ENCODE measurements at places on chromosomes 11 and 22. TPM values are rescaled to one million over a fixed set of nuclear protein-coding genes. Genes with fewer than 3 reads are reported as not detected.
A peak's percentile ranks its signal among the peaks of the same experiment; 100 is the strongest.

- H3K4me1 ChIP-seq, result peaks cover 18% of the 10 kb centered on the region
- peak overlapping the region; percentile 69 for H3K4me3 ChIP-seq
- peaks cover 11% of the 10 kb centered on the region for H3K36me3 ChIP-seq
- peak; percentile 78 for DNase-seq
- H3K27ac ChIP-seq, result peak overlapping the region; percentile 71
- H3K27me3 ChIP-seq, result no peaks in the 10 kb centered on the region
Measured at GRCh38 chr11:133927690-133928627, 28.8 kb downstream of the IGSF9B start.

PHRF1 gene
- 31.8 TPM for total RNA-seq

FOXRED1 gene
- 37.2 TPM for total RNA-seq

PTPRCAP gene
- 0.86 TPM for total RNA-seq

OR4D5 gene
- total RNA-seq, result not detected

PRG2 gene
- total RNA-seq, result 0.25 TPM
